HCT116 (cell line): ENCODE measurements at places on chromosomes 7 and 10. TPM values are rescaled to one million over a fixed set of nuclear protein-coding genes. Genes with fewer than 3 reads are reported as not detected.

The MAT1A gene
- total RNA-seq = 1.6 TPM

The COL28A1 gene
- total RNA-seq = 0.12 TPM

The PIK3AP1 gene
- total RNA-seq = 7.1 TPM

The MPP7 gene
- 64.5 TPM for total RNA-seq
